ENCODE measurements at places on chromosomes 12 and 14.

DNA sequence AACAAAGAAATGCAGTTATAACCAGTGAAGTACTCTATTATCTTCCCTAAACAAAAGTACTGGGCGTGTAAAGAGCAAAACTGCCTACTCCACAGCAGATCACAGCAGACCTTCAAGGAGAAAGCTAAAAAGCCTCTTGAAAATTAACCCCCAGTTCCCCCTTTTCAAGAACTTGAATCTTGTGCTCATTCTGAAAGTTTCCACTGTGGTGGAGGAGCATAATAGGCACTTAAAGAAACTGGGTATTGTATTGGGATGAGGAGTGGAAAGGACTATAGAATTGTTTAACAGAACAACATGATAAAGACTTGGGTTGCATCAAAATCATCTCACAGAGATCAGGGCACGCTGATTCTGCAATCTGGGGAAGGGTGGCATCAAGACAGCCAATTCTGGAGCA lies 51.1 kb downstream of the SLC25A47 start:
- peaks cover 3% of the 10 kb centered on the region for H3K36me3 ChIP-seq
- H3K27me3 ChIP-seq: no peaks in the 10 kb centered on the region
- no peak for DNase-seq
- H3K4me1 ChIP-seq: peaks cover 33% of the 10 kb centered on the region

GRCh38 chr12:80780746-80781145 lies 64.0 kb downstream of the MYF5 start:
- no peaks in the 10 kb centered on the region for H3K27me3 ChIP-seq
- H3K4me3 ChIP-seq: no peak overlapping the region
- DNase-seq: peak; percentile 29
- no peaks in the 10 kb centered on the region for H3K36me3 ChIP-seq
- peaks cover 48% of the 10 kb centered on the region for H3K4me1 ChIP-seq

GRCh38 chr14:102853648-102854047 lies 68.8 kb upstream of the AMN start:
- no peaks in the 10 kb centered on the region for H3K4me1 ChIP-seq
- H3K27ac ChIP-seq: no peak overlapping the region
- no peaks in the 10 kb centered on the region for H3K36me3 ChIP-seq
- H3K27me3 ChIP-seq: no peaks in the 10 kb centered on the region

DNA sequence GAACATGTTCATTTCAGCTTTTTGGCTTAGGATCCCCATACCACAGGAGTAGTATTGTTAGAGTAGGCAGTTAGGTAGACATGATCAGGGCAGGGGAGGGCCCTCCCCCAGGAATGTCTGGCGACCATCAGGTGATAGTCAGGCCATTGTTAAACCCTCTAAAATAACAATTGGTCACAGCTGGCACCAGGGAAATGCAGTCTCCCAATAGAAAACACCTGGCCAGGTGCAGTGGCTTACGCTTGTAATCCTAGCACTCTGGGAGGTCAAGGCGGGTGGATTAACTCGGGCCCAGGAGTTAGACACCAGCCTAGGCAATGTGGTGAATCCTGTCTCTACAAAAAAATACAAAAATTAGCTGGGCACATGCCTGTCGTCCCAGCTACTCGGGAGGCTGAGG lies 187.1 kb downstream of the MON2 start:
- H3K4me1 ChIP-seq: no peaks in the 10 kb centered on the region
- no peak for DNase-seq
- H3K27ac ChIP-seq: no peak overlapping the region
- H3K4me3 ChIP-seq: no peak overlapping the region

DNA sequence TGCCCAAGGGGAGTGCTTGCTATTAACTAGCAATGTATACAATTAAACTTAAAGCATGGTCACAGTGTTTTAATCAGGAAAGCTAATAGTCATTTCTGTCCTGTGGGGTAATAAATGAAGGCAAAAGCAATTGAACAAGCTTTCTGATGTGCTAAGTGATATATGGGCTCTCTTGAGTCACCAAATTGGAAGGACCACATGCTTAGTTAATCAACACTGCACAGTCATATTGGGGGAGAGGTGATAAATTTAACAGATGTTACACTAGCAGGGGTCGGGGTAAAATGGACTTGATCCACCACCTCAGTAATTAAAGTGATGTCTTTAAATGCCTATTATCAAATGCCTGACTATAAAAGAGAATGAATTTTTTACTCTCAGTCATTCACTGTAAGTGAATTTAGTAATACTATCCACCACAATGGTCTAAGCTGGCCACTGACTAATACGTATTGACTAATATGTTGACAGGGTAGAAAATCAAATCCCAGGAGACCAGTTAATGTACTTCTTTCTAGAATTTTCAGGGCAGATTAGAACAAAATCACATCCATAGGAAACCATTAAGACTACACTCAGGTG lies 736.3 kb downstream of the RPS29 start:
- H3K4me3 ChIP-seq: no peak overlapping the region
- H3K36me3 ChIP-seq: no peaks in the 10 kb centered on the region
- DNase-seq: no peak
- no peak overlapping the region for H3K27ac ChIP-seq
